T-helper 22 cell (primary cell): ENCODE measurements at places on chromosomes 4 and X.
A peak's percentile ranks its signal among the peaks of the same experiment; 100 is the strongest.

DNA sequence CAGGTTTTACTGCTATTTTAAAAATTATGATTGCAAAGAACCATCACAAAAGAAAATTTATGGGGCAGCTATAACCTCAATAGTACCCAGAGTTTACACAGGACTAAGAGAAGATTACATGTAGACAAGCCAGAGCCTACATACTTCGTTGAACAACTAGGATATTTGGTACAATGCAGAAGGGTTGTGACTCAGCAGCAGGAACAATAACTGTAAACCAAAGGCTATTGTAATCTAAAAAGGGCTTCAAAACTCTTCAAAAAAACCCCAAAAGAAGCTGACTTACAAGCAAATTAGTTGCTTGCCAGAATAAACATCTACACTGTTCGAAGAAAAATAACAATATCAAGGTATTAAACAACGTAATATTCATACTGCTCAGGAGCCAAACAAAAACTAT, 618.0 kb downstream of the STPG2 start:
- no peak for DNase-seq

DNA sequence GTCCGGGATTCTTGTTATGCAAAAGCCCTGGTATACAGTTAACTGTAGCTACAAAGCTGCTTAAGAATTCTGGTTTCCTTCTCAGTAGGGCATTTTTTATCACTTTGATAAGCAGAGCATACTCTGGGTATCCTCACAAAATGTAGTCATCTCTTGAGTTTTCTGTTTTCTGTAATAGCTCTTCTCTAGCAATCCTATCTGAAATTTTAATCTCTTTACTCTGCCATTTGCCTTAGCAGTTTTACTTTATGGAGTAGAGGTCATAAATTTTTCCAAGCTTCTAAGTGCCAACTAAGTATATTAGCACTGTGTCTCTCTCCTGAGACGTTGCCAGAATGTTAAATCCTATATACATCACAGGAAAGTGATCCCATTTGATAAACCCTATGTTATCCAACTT, 28.0 kb upstream of the BANK1 start:
- DNase-seq = no peak

GRCh38 chr4:38062088-38062775, 102.0 kb downstream of the PTTG2 start:
- peak; percentile 17 for DNase-seq

DNA sequence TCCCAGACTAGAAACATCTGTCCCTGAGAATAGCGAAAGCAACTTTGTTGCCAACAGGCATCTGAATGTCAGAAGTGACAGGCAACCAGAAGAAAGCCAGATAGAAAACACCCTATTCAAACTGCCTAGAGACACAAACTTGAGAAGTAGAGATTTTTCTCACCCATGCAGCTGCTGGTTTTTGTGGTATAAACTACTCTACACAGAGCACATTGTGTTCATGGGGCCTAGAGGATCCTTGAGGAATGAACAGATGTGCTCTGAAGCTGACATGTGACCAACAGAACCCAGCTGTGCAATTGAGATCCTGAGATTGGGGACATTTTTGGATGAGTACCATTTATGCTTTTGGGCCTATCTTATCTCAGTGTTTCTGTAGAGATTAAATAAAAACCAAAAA, 63.6 kb upstream of the NRK start:
- DNase-seq = no peak

- no peak for DNase-seq
These were observed 119.3 kb upstream of the PITX2 start for GRCh38 chr4:110742143-110742542.

DNA sequence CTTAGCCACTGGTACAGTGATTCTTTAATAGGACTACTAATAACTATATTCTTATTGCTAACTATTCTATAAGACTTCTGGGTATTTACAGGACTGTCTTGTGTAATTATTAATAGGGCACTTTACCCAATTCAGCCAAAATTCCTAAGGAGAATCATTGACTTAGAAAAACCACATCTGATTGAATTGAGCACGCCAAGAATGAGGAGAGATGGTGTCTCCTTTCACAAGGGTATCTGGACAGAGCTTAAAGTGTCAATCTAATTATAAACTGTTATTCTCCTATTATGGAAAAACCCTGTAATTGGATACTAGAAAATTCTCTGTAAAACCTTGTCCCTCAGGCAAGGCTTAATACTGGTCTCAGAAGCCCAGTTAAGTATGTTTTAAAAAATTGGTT, 111.1 kb upstream of the TLL1 start:
- DNase-seq = no peak

DNA sequence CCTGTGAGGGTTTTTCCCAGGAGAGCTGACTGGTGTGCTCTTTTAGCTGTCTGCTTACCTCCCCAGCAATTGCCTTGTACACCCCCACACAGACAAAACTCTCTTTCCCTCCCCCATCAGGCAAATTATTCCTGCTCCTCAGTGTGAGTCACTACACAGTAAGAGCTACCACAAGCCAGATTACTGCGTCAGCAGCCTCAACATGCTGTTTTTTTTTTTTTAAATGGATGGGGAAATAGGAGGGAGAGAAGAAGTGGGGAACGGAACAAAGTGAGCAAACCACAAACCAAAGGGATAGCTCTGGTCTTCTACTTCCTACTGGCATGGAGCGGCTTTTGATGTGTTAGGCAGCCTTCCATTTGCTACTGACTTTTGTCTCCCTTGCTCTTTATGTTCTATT, 107.5 kb upstream of the ACSL4 start:
- no peak for DNase-seq

GRCh38 chr4:122119739-122120138, 32.4 kb upstream of the BLTP1 start:
- no peak for DNase-seq

DNA sequence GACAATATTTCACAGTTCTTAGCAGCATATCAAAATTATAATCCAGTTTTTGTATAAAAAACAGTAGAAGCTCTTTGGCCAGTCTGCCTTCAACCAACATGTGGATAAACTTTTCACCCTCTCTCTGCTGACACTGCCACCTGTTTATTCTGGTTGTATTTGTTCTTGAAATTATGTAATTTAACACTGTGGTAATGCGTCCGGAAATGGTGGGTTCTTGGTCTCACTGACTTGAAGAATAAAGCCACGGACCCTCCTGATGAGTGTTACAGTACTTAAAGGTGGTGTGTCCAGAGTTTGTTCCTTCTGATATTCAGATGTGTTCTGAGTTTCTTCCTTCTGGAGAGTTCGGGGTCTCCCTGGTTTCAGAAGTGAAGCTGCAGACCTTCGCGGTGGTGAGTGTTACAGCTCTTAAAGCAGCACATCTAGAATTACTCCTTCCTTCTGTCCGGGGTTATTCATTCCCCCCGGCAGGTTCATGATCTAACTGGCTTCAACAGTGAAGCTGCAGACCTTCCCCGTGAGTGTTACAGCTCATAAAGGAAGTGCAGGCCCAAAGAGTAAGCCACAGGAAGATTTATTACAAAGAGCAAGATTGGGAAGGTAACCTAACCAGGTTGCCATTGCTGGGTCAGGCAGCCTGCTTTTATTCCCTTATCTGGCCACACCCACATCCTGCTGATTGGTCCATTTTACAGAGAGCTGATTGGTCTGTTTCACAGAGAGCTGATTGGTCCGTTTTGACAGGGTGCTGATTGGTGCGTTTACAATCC, 15.7 kb downstream of the FAM184B start:
- DNase-seq = no peak

DNA sequence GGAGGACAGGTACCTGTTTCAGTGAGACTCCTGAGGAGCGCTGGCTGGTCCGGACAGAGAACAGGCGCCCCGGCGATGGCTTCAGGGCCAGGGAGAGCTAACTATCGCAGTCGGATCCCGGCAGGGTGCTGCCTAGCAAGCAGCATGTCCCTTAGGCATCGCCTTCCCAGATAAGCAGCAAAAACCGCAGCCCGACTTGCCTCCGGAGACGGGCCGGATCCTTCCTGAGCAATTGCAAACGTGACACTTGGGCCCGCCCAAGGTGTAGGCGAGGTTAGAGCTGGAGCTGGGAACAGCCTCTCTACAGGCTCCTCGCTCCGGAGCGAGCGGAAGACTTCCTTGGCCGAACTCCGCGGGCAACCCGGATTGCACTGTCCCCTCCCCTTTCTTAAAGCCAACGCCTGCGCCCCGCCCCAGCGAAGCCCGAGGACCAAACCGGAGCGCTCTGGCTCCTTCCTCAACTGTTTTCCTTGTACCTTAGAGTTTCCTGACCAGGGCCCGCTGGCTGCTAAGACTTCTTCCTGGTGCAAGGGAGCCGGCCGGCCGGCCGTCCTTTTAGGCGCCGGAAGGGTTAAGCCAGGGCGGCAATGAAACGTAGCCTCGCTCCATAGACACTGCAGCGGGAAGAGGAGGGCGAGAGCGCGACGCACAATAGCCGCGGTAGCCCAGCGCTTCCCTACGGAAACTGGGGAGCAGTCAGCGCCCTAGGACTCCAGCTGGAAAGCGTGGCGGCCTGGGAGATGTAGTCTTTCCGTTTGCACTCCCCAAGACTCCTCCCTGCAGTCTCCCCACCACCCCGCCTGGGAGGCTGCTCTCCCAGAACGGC, at the start of gene OPHN1:
Gene OPHN1, minus strand, starts transcription at position 341 of the 826 bp plus-strand sequence. CDS start 475 bp downstream, outside the sequence.
- DNase-seq = no peak

- DNase-seq = no peak
These were observed 127.4 kb downstream of the LAS1L start for GRCh38 chrX:65407157-65407626.

GRCh38 chrX:856566-857290, 226.1 kb downstream of the SHOX start:
- DNase-seq = no peak

DNA sequence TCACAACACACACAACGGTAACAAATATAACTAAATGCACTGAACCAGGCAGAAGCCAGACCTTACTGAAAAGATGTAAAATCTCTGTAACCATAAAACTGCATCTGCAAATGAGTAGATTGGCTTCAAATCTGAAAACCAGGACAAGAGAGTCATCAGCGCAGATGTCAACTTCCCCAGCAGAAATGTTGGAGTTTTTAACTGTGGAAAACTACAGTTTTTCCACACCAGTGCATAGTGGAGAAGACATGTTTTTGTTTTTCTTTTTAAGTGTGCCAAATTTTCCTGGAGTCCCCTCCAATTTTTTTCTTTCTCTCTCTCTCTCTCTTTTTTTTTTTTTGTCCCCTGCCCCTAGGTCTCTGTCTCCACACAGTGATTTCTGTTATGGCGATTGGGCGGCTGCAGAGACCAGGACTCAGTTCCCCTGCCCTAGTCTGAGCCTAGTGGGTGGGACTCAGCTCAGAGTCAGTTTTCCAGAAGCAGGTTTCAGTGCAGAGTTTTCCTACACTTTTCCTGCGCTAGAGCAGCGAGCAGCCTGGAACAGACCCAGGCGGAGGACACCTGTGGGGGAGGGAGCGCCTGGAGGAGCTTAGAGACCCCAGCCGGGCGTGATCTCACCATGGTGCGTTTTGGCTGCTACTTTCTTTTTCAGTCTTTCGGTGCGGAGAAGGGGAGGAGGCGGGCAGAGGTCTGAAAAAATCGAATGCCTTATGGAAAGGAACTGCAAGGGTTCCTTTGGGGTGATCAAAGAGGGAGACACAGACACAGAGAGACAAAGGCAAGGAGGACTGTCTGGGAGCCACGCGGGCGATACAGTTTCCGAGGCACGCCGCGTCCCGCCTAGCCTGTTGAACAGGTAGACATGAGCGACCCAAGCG, at the start of gene GUCY1A1:
Gene GUCY1A1, plus strand, starts transcription at position 505 of the 878 bp plus-strand sequence. CDS start 30,020 bp downstream, outside the sequence.
- no peak for DNase-seq

DNA sequence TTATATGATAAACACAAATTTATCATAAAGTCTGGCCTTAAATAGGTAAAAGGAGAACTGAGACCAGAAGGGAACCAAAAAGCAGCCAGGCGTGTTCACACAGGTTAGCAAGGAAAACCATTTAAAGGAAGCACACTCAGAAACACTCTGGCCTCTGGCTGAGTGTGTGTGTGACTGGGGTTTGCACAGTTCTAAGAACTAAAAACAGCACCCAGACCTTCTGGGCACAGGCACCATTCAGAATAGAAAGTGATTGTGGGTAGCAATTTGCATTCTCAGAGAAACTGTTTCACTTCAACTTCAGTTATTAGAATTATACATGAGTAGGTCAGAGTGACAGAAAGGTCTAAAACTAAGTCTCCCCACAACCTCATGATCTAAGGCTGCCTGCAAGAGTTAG, 10.0 kb downstream of the GPR82 start:
- DNase-seq = no peak

DNA sequence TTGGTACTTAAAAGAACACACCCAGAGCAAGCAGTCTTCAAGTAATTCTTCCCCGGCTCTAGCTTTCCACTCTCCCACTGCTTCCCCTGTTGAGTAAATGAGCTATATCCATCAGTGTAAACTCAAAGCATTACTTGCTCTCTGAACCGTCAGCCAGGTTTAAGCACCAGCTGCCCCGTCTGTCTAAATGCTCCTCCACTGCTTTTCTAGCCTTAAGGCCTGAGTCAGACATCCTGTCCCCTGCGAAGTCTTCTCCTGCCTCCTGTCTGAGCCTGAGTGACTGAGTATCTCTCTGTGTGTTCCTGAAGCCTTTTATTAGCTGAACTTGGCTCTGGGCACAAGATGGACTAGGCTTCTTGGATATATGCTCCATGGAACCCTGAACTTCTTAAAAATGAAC, 205.1 kb downstream of the STK32B start:
- DNase-seq = no peak
